RPMI8226 (cell line): ENCODE measurements at places on chromosomes 16 and 17.
A peak's percentile ranks its signal among the peaks of the same experiment; 100 is the strongest.

DNA sequence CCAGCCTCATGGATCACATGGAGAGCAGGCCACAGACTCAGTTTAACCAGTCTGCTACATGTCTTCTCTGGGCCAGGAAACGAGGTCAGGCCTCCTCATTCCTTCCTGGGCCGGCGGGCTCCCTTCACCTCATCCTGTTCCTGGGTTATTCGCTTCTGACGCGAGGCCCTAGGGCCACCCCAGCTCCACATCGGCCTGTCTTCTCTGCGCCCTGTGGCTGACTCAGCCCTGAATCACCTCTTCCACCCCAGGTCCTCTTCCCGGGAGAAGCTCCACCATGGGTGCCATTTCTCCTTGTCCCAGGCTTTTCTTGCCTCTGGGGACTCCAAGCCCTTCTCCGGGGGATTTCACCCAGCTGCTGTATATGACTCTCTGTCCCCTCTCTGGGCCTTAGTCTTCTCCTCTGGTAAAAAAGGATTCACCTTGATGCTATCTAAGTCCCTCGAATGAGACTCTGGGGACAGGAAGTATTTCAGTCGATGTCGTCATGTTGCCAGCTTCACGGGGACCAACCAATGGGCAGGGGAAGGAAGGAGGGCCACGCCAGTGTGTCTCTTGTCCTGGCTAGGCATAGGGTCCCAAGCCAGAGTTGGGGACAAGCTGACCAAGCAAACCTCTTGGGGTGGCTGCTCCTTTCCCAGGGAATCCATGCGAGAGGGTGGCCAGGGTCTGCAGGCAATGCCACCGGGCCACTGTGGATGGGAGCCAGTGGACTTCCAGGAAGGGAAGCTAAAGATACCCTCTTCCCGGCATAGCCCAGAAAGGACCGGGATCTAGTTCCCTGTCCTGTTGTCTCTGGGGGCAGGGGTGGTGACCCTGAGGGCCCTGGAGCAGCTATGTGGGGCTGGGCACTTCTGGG lies 58.7 kb downstream of the SOCS3 start:
- no peak for DNase-seq

GRCh38 chr17:33447090-33447489 lies 154.0 kb upstream of the ASIC2 start:
- DNase-seq = no peak

GRCh38 chr17:3799181-3799945 lies 1.6 kb downstream of the ITGAE start:
- DNase-seq = no peak

GRCh38 chr17:41419716-41420115 lies 4.7 kb downstream of the KRT37 start:
- DNase-seq = no peak

GRCh38 chr17:9322326-9322725 lies 253.3 kb downstream of the STX8 start:
- no peak for DNase-seq

- no peak for DNase-seq
Observed at GRCh38 chr17:12719948-12720347, 54.3 kb downstream of the MYOCD start.

DNA sequence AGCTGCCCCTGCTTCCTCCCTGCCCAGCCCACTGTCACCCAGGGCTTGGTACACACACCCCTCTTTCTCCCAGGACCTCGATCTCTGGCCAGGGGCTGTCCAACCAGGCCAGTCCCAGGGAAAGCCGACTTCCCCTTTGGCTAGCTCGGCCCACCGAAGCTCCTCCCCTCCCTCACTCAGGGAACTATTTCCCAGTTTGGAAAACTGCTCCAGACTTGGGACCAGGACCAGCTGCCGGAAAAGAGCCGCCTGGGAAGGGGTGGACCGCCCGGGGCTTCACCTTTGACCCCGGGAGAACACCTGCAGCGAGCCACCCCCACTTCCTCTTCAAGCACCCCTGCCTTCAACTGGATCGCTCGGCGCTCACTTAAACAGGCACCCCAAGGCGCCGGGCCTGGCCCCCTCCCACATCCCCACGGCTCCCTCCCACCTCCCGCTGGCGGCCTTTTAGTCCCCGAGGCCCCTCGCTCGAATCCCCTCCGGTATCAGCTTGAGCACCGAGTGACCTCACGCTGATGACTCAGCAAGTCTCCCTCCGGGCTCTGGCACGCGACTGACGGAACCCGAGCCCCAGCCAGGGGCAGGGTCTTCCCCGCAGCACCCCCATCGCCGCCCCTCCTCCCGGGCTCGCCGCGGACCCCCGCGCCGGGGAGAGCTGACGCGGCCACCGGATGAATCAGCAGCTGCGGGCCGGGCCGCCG lies 934 bp downstream of the MAFG start:
- DNase-seq = peak; percentile 78

DNA sequence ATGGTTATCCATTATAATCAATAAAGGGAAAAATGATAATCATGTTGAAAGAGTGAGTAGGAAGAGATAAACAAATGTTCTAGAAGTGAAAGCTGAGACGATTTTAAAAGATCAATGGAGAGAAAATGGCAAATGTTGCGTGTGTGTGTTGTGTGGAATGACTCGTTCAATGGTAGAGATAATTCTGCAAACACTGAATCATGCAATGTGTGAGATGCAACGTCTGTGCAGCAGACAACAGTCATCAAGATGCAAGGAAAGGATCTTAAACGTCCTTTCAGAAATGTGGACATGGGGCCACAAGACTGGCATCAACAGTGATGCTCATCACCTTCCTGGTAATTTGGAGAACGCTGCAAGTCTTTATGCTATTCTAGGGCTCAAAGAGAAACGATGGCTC lies 124.4 kb downstream of the CDYL2 start:
- DNase-seq = no peak
